ENCODE measurements at places on chromosomes 7 and 10.

DNA sequence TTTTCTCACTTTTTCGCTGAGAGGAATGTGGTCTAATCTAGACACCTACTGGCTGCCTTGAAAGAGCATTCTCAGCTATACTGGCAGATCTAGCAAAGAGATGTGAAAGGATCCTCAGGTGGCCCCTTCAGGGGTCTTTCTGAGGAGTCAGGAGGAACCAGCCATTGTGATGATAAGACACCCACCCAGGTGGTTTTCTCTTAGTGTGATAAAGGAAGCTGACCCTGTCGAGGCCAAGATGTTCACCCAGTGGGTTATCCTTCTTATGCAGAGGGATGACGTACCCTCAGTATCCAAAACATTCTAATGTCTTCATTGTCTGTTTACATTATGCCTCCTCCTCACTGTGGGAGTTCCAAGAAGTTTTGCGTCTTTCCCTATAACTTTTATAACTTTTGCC, 98.3 kb upstream of the LRGUK start:
- no peak for DNase-seq

DNA sequence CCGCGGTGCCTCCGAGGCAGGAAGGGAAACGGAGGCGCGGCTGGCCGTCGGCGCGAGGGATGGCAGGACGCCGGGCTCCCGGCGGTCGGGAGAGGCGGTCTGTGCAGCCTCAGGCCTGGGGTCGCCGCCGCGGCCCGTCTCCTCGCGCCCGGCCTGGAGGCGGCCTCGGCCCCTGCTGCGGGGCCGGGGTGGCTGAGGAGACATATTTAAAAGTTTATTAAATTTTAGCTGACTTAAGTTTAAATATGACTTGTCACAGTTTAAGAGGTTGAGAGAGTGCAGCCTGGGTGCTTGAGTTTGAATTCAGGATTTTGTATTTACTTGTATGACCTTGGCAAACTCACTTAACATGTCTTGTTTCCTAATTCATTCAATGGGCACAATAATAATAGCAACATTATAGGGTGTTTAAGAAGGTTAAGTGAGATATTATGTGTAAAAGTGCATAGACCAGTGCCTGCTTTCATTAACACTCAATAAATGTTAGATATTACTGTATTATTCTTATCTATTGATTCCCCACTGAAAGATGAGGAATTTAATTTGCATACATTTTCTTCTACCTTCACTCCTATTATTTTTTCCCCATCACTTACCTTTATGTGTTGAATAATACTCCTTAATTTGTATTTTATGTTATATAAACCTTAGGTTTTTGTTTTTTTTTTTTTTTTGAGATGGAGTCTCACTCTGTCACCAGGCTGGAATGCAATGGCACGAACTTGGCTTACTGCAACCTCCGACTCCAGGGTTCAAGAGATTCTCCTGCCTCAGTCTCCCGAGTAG, 718 bp downstream of the DYNC2I1 start:
- DNase-seq: no peak

- DNase-seq: peak; percentile 61
Measured at GRCh38 chr10:70458329-70459060, 17.0 kb upstream of the NODAL start.

- DNase-seq: no peak
Measured at GRCh38 chr7:74023092-74023536, 4.9 kb upstream of the ELN start.

DNA sequence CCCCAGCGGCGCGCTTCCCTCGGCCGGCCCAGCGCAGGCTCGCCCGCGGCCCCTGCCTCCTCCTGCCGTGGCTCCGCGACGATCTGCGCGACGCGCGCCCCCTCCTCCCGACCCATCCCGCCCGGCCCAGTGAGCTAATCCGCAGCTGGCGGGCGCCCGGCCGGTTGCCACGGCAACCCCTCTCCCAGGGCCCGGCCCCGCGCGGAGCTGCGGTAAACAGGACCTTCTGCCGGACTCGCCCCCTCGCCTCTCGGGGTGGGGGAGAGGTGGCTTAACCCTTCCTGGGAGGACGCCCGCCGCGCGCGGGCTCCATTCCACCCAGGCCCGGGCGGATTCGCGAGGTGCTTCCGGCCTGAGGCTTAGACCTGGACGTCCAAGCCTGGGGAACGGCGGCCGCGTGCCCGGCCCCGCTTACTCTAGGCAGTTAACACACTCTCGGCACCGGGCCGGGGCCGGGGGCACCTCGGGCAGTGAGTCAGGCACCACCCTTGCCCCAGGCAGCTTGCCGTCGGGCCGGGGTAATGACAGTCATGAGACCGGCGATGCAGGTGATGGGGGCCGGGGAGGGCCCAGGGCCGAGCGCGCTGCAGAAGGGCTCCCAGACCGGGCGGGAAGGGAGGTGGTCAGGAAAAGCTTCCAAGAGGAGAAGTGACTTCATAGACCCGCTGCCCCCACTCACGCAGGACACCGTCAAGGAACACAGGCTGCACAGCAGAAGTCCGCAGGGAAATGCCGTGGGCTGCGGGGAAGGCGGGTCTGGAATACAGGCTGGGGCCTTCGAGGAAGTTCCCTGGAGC, at the start of gene DENND2A:
Gene DENND2A (minus strand): TSS at position 87 of the 797 bp plus-strand sequence. CDS start 38,416 bp downstream, outside the sequence.
- DNase-seq: no peak

DNA sequence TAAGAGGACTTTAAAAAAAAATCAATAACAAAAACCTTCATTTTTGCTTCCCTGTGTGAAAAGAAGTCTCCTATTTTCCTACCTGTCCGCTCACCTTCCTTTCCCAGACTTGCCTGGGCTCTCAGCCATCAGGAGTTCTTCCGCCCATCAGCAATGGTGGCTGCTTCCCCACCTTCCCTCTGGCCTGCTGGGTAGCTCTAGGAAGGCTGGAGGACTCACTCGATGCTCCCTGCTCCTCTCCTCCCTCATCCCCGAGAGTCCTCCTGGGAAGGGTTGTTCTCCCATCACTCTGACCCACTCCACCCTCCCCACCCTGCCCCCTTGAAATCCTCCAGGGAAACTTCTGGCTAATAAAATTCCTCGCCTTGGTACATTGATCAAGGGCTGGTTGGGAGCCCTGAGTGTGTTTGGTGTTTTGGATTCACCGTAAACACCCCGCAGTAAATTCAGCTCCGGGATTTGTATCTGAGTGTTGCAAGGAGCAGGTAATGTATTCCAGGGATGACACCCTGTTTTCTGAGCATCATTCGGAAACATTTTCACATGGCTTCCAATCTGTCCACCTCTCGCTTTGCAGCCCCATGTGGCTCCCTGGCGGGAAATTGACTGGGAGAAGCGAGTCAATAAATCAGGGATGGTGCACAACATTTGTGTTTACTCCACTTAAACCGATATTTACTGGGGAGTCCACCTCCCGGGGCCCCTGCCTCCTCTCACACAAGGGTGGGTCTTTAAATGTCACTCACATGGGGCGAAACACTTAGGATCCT, 126.4 kb upstream of the SDK1 start:
- no peak for DNase-seq

DNA sequence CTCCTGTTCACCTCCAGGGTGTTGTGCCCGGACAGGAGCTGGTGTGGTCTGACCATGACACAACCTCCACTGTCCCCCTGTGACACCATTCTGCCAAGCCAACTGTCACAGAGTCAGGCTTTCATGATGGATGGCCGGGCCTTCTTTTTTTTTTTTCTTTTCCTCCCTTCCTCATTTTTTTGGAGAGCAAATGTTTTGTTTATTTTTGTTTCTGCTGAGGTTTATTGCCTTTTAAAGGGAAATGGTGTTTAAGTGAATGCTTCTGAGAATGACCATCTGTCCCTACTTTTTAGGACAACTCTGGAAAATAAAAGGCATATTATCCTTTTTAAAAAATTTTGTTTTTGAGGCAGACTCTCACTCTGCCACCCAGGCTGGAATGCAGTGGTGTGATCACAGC, 115.1 kb upstream of the NPS start:
- no peak for DNase-seq

GRCh38 chr10:49299816-49300139, 808 bp downstream of the C10orf71 start:
- no peak for DNase-seq

DNA sequence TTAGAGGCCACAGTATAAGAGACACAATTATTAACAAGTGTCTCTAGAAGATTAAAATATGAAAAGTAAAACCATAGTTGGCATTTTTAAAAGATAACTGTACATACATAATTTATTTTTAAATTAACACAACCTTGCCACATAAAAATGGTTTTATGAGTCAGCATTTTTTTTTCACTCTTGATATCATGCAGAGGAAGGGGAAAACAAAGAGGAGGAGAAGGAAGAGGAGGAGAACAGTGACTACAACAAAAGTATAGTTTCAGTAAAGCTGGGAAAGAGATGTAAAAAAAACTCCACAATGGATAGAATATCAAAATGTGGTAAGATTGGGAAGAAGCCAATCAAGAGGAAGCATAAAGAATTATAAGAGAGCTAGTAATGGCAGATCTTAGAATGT, 34.0 kb downstream of the CH25H start:
- DNase-seq: no peak

DNA sequence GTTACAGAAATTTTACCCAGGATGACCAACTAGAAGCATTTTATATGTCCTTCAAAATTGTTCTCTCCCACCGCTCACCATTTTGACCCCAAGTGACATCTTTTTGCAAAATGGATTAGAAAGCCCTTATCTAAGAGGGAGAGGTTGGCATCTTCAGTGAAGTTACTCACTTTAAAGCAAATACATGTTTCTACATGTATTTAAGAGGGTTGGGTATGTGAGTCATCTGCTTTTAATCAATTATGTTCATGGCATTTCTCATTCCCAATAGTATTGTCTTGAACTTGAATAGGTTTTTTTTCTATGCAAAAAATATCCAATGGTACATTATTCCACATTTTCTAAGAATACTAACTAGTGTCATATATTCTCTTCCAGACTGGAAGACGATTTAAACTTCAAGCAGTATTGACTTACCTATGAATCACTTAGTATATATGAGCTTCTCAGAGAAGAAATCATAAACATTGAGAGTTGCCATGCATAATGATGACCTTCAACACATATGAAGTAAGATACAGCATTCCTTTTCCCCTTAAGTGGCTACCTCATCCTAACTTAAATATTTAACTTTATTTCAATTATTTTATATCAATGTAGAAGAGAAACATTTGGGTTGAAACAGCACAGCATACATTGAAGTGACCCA, 132.8 kb downstream of the POLR1F start:
- no peak for DNase-seq

- DNase-seq: no peak
Measured at GRCh38 chr7:149866779-149867447, 6.9 kb upstream of the ATP6V0E2 start.

DNA sequence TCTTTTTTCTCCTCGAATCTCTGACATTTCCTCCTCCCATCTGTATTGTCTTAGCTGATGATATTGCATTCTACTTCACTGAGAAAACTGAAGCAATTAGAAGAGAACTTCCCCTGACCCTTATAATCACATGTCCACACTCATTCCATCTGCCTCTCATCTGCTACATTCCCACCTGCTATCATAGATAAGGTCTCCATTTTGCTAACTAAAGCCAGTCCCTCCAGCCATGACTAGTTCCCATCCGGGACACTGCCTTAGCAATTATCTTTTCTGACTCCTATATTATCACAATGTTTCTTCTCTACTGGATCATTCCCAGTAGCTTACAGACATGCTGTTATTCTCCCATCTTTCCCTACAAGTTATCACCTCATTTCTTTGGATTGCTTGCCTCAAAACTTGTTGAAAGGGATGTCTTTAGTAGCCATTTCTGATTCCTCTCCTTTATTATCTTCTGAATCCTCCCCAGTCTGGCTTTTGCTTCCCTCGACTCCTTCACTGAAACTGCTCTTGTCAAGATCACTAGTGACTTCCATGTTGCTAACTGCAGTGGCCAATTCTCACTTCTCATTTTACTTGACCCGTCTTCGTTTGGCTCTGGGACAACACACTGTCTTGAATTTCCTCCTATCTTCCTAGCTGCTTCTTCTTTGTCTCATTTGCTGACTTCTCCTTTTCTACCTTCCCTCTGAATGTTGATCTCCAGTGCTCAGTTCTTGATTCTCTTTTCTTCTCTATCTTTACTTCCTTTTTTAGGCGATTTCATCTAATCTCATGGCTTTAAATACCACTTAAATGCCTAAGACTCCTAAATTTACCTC, 35.9 kb downstream of the FZD1 start:
- no peak for DNase-seq

- DNase-seq: no peak
Measured at GRCh38 chr10:83522881-83523386, 616.4 kb upstream of the GHITM start.

- DNase-seq: no peak
Measured at GRCh38 chr10:48599830-48600134, 5.1 kb downstream of the ARHGAP22 start.

DNA sequence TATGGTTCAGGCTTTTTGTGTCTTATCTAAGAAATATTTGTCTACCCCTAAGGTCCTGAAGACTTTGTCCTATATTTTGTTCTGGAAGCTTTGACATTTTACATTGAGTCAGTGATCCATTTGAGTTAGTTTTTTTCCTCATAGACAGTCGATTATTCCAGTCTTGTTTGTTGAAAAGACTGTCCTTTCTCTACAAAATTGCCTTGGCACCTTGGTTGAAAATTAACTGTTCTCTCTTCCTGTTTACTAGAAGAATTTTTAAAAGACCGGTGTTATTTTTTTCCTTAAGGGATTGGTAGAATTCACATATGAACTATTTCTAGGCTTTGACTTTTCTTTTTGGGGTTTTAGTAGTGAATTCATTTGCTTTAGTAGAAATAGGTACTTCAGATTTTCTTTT, 12.0 kb downstream of the PLEKHA1 start:
- DNase-seq: no peak

GRCh38 chr7:50317697-50318669, 13.5 kb downstream of the IKZF1 start:
- no peak for DNase-seq

- DNase-seq: no peak
Measured at GRCh38 chr10:97718178-97718577, 4.6 kb downstream of the MARVELD1 start.

- DNase-seq: no peak
Measured at GRCh38 chr7:69871886-69872569, 273.8 kb downstream of the AUTS2 start.

DNA sequence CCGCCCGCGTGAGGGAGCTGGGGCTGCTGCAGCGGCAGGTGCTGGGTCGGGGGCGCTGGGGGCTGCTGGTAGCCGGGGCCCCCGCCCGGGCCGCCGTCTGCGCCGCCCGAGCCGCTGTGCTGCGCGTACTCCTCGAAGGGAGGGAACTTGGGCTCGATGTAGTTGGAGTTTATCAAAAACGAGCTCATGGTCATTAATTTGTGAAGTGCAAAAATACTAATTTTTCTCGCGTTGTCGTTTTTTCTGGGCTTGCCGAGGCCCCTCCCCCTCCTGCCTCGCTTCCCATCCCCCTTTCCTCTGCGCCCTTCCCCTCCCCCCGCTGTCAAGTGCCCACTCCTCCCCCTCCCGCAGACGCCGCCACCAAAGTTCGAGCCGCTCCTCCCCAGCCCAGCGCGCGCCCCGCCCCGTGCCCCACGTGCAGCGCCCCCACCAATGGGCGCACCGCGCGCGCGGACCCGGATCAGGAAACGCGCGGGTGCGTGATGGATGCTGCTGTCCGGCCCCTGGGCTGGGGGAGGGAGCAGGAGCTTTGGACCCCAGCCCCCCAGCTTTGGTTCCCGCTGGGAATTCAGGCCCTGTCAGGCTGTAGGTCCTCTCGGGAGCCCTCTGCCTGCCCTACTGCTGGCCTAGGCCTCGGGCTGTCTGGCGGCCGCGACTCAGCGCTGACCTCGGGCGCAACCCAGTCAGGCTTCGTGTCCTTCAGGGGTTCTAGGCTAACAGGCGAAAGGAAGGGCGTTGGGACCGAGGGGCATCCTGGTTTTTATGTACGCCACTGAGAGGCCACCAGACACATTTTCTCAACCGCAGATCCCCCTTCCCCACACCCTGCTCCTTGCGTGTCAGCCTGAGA, at the start of gene HOXA4:
Gene HOXA4 (minus strand): TSS at position 218 of the 850 bp plus-strand sequence. CDS start 24 bp downstream, at position 194.
- DNase-seq: peak; percentile 30

- DNase-seq: no peak
Measured at GRCh38 chr7:114508086-114508485, 93.5 kb downstream of the FOXP2 start.

- no peak for DNase-seq
Measured at GRCh38 chr7:35993113-35993512, 159.9 kb upstream of the EEPD1 start.

Data from stimulated activated CD8-positive, alpha-beta memory T cell treated with anti-CD3 and anti-CD28 coated beads, Interleukin-15, amount 100 ng/mL, for 48 hours (primary cell).